H9 (cell line): ENCODE measurements at places on chromosomes 4 and X. TPM values are rescaled to one million over a fixed set of nuclear protein-coding genes. Genes with fewer than 3 reads are reported as not detected.

- H3K4me3 ChIP-seq = no peak overlapping the region
- no peaks in the 10 kb centered on the region; the same call in 1 of the 2 replicates for H3K27me3 ChIP-seq
- H3K36me3 ChIP-seq = no peaks in the 10 kb centered on the region
- H3K27ac ChIP-seq = no peak overlapping the region
Observed at GRCh38 chr4:6660430-6660829, 19.9 kb downstream of the MRFAP1 start.

GRCh38 chr4:10023806-10024205, 2.5 kb upstream of the SLC2A9 start:
- H3K27ac ChIP-seq = no peak overlapping the region
- no peak overlapping the region for H3K4me3 ChIP-seq
- H3K36me3 ChIP-seq = no peaks in the 10 kb centered on the region
- DNase-seq = peak; percentile 20

SHROOM2 gene
- total RNA-seq = 13.9 and 15.3 TPM in 2 replicates

DDIT4L gene
- total RNA-seq = 2.1 TPM in 2 replicates

PLP2 gene
- total RNA-seq = 11.7 and 12.1 TPM in 2 replicates

ASB12 gene
- 0.29 and 0.46 TPM in 2 replicates for total RNA-seq

DNA sequence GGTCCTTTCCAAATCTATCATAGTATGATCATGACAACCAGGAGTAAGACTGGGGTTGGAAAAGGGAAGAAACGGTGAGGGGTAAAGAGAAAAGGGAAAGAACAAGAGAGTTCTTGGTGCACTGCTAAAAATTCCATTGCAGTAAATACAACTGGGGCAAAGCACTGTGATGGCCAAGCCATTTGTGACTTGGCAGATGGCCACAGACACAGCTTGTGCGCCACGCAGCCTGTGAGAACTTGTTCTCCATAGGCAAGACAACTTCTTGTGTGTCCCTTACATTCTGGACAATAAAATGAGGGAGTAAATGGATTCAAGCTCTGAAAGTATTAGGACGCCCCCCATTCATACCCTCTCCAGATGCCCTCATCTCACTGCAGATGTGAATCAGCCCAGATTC, 10.9 kb downstream of the MFAP3L start:
- H3K4me1 ChIP-seq = no peaks in the 10 kb centered on the region
- H3K27me3 ChIP-seq = no peaks in the 10 kb centered on the region
- H3K27ac ChIP-seq = no peak overlapping the region

ATOH1 gene
- total RNA-seq = not detected in 2 replicates

NUDT10 gene
- 11.9 and 12.2 TPM in 2 replicates for total RNA-seq

CRMP1 gene
- 71.6 and 73.1 TPM in 2 replicates for total RNA-seq

GRCh38 chrX:11757719-11758399, at the start of gene MSL3:
MSL3 (plus strand) TSS chrX:11758237; CDS start chrX:11758264, 27 bp downstream.
- peak within 1 kb of the TSS; percentile 84 for H3K4me3 ChIP-seq
- no peaks in the 10 kb centered on the region; the same call in 1 of the 2 replicates for H3K27me3 ChIP-seq
- no peaks in the 10 kb centered on the region for H3K4me1 ChIP-seq
- peaks cover 5% of the 10 kb centered on the region; the same call in 2 of the 3 replicates for H3K36me3 ChIP-seq
